ENCODE measurements at places on chromosomes 7 and 10.

- no peak for DNase-seq
Observed at GRCh38 chr10:126397156-126397555, 8.9 kb upstream of the ADAM12 start.

- no peak for DNase-seq
Observed at GRCh38 chr10:114477285-114477684, 73.0 kb upstream of the AFAP1L2 start.

- no peak for DNase-seq
Observed at GRCh38 chr10:9166770-9167169, 1112.3 kb downstream of the GATA3 start.

- peak; percentile 98 for DNase-seq
Observed at GRCh38 chr7:74627661-74628411, 29.7 kb upstream of the GTF2I start.

DNA sequence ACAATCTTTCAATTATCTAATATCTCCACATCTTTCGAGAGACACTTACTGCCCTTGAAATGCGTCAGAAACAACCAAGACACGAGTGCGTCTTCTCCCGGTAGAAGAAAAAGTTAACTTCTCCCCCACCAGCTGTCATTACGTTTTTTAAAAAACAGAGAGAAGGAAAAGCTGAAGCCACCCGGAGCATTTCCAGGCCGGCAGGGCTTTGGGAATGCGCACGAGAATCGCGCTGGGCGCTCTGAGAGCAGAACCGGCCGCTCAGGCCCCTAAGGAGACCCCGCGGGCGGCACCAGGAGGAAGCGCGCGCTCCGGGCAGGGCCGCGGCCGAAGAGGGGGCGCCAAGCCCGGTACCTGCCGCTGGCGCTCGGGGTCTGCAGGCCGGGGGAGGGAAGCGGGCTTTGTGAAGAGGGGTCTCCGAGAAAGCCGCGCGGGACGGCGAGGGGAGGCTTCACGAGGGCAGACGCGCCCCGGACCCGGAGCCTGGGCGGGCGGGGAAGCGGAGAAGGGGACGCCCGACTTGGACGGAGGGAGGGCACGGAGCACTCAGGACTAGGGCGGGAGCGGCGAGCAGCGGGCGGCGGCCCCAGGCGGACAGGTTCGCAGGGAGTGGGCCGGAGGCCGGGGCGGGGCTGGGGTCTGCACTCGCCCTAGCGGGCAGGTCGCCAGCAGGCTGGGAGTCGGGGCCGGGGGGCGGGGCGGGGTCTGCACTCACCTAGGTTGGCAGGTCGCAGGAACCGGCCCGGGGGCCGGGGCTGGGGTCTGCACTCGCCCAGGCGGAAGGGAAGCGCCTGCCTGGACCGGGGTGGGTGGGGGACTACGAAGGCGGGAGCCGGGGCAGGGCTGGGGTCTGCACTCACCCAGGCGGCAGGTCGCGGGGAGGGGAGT, 932 bp downstream of the ESYT2 start:
- peak; percentile 69 for DNase-seq

DNA sequence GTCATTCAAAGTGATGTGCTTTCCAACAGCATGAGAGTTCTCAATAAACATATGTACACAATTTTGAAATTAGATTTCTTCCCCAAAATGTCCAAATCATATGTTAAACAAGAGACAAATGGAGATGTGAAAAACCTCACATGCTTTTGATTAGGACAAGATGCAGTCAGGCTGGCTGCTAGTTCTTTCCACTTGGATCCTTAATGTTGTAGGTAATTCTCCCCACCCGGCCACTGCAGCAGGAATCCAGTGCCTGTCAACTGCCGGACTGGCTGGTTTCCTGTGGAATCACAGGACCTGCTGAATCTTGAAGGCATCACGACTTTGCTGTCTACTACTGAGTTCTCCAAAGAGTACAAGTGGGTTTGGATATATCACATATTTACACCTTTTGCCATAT, 138.6 kb upstream of the AKR1E2 start:
- no peak for DNase-seq

DNA sequence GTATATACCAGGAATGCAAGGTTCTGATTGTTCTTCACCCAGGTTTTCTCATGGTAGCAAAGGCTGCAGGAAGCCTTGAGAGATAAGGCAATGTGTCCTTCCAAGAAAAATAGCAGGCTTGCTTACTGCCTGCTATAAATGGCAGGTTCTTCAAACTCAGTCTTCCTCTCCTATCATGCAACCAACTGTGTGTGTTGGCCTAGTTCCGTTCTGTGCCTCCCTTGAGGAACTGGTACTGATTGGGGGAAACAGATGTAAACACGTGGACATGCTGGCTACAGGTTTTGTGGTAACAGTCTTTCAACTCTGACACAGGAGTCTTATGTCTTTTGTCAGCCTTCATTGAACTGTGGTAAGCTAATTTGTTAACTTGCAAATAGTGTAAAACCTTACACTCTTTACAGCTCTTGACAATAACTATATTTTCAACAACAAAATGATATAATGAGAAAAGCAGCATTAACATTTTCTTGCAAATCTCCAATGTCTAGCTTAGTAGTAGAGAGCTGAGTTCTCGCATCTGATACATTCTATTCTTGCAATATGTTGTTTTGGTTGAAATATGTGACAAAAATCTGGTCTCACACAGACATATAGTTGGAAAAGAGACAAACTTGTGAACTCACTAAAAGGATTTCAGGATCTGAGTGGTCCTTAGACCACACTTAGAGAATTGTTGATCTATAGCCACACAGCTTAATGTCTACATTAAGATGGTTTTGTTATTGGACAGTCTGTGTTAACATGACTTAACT, 54.7 kb upstream of the LSM8 start:
- no peak for DNase-seq

DNA sequence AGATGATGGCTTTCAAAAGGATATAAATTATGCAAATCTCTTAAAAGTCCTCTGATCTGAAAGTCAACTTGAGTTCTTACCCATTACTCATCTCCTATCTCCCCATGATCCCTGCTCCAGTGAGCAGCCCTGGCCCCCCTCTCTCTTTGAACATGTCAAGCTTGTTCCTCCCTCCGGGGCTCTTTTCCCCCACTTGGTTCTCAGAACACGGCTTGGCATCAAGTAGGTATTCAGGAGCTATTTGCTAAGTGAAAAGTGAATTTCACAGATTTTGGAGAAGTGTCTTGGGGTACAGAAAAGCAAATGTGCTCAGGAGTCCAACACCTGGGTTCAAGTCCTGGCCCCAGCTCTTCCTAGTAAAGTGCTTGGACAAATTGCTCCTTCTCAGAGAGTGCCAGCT, 98.3 kb upstream of the CTBP2 start:
- DNase-seq, result no peak

DNA sequence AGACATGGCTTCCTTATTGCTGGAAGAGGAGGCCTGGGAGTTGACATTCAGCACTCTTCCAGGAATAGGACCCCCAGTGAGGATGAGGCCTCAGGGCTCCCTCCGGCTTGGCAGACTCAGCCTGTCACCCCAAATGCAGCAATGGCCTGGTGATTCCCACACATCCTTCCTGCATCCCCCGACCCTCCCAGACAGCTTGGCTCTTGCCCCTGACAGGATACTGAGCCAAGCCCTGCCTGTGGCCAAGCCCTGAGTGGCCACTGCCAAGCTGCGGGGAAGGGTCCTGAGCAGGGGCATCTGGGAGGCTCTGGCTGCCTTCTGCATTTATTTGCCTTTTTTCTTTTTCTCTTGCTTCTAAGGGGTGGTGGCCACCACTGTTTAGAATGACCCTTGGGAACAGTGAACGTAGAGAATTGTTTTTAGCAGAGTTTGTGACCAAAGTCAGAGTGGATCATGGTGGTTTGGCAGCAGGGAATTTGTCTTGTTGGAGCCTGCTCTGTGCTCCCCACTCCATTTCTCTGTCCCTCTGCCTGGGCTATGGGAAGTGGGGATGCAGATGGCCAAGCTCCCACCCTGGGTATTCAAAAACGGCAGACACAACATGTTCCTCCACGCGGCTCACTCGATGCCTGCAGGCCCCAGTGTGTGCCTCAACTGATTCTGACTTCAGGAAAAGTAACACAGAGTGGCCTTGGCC, 4.3 kb downstream of the PGAM2 start:
- no peak for DNase-seq

DNA sequence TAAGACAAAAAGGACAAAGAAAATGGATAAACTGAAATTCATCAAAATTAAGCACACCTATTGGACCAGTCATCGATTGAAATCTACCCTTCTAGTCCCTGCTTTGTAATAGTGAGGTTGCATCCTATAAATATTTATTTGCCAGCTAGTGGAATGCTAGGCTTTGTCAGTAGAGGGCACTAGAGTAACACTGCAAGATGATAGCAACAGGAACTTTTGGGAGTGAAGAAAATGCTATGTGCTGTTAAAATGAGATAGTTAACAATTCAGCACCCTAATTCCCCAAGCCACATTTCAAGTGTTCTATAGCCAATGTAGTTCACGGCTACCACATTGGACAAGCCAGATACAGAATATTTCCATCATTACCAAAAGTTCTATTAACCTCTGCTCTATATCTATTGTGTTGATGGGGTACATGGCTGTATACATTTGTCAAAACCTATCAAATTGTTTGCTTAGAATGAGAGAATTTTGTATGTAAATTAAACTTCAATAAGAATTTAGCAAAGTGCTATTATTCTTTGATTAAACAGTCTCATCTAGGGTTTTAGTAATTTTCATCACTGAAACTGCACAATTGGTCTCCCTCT, 69.8 kb downstream of the LSMEM1 start:
- DNase-seq, result peak; percentile 78

DNA sequence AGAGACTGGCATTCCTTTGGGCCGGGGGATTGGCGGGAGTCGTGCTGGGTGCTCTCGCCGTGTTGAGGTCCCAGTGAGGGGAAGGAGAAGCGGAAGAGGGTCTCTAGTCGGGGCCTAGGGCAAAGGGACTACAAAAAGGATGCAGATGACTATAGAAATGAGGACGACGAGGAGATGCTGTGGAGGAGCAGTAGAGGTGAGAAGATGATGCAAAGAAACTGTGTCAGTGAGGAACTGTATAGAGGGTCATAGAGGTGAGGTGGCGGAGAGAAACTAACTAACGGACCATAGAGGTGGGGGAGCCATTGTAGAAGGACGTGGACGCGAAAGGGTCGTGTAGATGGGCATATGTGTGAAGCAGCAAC, 324 bp downstream of the TWNK start:
- DNase-seq, result no peak

GRCh38 chr10:124892031-124892430, 49.9 kb upstream of the ZRANB1 start:
- no peak for DNase-seq

DNA sequence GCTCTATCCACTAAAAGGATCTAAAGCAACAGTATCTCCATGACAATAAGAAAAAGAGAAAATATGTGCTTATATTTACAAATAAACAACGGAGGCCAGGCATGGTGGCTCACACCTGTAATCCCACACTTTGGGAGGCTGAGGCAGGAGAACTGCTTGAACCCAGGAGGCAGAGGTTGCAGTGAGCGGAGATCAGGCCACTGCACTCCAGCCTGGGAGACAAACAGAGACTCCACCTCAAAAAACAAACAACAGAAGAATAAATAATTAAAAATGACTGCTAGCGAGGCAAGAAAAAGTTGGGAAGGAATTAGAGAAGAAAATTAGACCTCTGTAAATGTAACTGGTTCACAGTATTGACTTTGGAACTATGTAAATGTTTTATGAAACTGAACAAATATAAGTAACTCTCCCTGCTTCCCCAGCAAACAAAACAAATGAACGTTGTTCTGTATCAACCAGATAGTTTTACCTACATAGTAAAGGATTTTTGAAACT, 17.1 kb downstream of the TRIM24 start:
- DNase-seq, result peak; percentile 39

- no peak for DNase-seq
Observed at GRCh38 chr7:157846271-157846670, 509.5 kb downstream of the DNAJB6 start.

- DNase-seq, result no peak
Observed at GRCh38 chr10:107767185-107767584, 602.7 kb upstream of the SORCS1 start.

- peak; percentile 27 for DNase-seq
Observed at GRCh38 chr7:36605261-36606051, 118.8 kb downstream of the AOAH start.

GRCh38 chr7:142359694-142360279, 101.9 kb upstream of the PRSS58 start:
- no peak for DNase-seq

DNA sequence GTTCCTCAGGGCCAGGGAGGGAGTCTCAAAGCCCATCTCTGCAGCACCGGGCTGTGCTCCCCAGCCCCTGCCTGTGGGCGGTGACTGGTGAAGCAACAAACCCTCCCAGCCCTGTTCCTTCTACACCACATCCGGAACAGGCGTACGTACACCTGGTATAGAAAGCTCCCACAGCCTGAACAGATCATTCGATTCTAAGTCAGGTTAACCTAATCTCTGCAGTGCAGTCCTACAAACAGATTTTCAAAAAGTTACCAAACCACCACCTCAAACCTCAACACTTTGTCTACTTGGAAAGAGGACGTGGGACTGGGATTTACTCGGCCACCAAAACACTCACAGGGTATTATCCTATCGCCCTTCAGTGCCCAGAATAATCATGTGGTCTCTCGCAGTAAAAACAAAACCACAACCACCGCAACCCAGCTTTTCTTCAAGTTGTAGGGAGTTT, 238.4 kb downstream of the DIP2C start:
- no peak for DNase-seq

DNA sequence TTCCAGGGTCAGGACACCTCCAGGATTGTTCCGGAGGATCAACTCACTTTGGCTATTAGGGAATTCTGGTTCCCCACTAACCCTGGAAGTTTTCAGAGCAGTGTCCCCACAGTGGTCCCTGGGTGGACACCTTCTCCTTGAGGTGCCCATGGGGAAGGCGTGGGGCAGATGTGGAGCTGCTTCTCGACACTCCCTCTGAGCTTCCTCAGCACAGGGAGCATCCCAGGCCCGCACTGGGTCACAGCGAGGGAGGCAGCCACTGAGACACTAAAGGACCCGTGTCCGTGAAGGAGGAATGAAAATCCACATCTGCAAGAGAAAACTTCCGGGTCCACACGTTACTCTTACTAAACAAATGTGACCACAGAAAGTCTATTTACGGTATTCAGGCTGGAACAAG, 48.2 kb upstream of the MNX1 start:
- no peak for DNase-seq

DNA sequence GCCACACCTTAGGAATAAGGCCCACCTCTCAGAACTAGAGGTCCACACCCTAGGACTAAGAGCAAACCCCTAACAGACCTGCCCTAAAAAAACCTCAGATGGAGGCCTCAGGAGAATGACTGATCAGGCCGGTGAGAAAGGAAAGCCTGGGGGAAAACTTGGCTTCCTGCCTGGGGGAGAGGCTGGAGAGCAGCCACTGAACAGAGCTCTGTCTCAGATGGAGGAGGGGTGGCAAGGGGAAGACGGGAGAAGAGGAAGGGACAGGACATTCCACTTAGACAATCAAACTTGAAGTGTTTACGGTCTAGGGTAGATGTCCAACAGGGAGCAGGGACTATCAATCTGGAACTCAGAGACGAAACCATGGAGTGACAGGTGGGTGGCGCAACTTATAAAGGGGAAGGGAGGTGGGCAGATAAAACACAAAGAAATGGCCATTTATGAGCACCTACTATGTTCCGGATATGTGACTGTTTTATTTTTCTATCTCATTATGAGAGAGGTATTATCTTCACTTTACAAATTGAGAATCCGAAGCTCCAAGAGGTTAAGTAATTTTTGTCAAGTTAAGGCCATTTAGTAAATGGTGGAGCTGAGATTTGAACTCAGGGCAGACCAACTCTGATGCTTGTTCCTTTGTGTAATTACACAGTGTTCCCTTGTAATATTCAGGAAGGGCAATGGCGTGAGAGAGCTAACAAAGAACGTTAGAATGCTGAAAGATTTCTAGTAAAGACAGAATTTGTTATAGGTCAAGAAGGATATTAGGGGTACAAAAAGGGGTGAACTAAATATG, 82.6 kb downstream of the DNMBP start:
- DNase-seq, result peak; percentile 2
